ENCODE measurements at places on chromosomes 2 and 18.

GRCh38 chr2:70961648-70961994 lies 16.8 kb upstream of the ANKRD53 start:
- DNase-seq = no peak

DNA sequence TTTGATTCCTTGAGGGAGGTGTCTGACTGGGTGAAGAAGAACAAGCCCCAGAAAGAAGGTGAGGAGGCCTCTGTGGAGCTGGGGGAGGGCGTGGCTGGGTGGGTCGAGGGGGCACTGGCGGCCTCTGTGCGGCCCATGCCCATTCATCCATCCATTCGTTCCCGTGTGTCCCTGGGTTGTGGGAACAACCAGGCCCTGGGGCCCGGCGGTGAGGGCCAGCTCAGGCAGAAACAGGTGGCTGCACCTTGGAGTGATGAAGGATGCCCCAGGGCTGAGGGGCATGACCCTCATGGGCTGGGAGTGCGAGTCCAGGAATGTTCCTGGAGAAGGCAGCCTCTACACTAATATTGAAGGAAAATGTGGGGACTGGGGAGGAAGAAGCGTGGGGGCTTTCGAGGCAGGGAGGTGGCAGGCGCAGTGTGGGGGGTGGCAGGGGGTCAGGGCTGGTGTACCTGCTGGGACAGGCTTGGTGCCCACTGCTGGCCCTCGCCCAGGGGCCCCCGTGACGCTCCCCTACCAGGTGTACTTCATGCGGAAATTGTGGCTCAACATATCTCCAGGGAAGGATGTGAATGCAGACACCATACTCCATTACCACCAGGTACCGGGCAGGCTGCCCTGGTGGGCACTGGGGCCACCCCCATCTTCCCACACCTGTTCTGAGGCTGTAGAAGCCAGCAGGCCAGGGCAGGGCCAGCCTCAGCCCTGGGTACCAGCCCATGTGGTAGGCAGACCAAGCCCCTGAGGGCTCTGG lies 11.2 kb upstream of the GPR17 start:
- DNase-seq = no peak

- DNase-seq = no peak
Observed at GRCh38 chr18:44909191-44909719, 228.6 kb downstream of the SETBP1 start.

DNA sequence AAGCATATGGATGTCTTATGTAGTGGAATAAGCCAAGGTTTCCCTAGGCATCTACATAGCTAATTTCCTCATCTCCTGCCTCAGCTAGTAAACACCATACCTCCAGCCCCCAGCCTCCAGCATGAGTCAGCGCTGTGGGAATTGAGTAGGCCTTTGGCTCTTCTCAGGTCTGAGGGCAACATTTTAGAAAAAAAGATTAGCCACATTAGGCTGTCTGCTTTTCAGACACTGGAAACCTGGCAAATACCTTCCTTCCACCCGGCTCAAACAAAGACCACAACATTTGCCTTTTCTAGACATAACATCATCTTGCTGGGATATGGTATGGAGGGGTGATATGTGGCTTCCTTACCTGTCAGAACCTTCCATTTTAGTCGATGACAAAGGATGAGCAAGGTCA lies 6.1 kb upstream of the CCDC195 start:
- DNase-seq = no peak
